WTC11 (cell line): ENCODE measurements at places on chromosomes 2 and 18. TPM values are rescaled to one million over a fixed set of nuclear protein-coding genes. Genes with fewer than 3 reads are reported as not detected.

GRCh38 chr2:119697290-119698020 lies 18.5 kb downstream of the TMEM177 start:
- DNase-seq = no peak

- DNase-seq = no peak
These were observed 10.5 kb downstream of the GDF7 start for GRCh38 chr2:20677301-20678085.

GRCh38 chr2:181174611-181175580 lies 194.5 kb downstream of the UBE2E3 start:
- DNase-seq = no peak

DNA sequence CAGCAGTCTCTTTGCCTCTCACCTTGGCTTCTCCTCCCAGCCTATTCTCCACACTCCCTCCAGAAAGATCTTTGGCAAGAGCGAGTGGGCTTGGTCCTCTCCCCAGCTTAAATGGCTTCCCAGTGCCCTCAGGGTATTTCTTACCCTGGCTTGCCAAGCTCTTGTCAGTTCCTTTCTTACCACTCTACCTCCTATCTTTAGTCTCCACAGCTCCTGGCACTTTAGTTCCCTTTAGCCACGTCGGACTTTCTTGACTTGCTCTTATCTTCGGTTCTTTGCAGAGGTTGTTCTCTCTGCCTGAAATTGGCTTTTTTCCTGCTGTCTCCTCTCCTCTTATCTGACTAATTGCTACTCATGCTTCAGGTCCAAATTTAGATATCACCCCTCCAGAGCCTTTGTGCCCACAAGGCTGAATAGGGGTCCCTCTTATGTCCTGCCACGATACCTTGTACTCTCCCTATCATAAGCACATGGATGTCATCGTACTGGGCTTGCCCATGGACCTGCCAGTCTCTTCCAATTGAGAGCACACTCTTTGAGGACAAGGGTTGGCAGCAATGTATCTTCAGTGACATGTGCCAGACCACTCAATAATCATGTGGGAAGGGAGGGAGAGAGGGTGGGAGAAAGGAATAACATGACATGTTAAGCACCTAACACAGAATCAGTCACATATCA lies 131.7 kb upstream of the CTAGE1 start:
- DNase-seq = no peak

DNA sequence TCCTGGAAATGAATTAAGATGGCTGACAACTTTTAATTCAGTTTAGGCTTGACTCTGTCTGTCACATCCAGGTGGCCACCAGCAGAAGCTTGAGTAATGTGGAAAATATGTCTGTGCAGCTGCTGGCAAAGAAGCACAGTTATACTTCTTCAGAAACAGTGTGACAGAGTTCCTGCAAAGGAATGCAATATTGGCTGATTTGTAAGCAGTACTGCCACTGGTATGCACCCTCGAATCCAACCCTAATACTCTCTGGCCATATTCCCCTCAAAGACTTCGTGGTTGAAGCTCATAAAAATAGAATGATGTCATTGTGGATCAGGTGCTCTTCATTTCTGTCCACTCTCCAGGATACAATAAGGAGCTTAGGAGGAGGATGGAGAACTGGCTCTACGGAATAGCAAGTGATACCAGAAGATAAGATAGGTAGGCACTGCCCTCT lies 86.2 kb downstream of the METTL8 start:
- DNase-seq = no peak

DNA sequence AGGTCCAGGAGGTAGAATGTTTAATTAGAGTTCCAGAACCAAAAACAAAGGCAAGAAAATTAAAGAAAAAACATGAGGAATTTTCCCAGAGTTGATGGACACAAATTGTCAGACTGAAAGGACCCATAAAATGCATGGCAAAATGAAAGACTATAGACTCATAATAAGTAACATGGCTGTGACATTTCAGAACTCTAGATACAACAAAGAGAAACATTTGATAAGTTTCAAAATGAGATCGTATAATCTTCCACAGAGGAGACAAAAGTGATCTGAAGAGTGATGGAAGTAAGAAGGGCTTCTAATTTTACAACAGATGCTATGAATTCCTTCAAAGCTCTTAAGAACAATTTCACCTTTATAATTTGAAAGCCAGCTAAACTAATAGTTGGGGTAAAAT lies 20.4 kb downstream of the ORC4 start:
- DNase-seq = no peak

DNA sequence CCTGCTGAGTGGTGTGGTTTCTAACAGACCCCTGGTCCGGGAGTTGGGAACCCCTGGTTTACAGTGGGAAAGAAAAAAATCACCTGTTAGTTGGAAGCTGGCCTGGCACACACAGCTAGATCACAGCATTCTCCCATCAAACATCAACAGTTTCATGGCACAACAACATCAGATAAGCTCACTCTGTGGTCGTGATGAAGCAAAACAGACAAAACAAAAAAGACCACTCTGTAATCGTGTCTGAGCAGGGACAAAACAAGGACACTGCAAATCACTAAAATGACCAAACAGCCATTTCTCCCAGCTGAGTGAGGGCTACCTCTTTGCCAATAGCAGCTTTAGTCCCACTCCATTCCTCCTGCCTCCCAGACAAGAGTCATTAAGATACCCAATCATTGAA lies 9.0 kb upstream of the IMPACT start:
- DNase-seq = no peak

GRCh38 chr2:181742922-181743722 lies 62.8 kb upstream of the NEUROD1 start:
- DNase-seq = no peak

- DNase-seq = no peak
These were observed 1435.7 kb downstream of the LRP1B start for GRCh38 chr2:140695155-140695554.

DNA sequence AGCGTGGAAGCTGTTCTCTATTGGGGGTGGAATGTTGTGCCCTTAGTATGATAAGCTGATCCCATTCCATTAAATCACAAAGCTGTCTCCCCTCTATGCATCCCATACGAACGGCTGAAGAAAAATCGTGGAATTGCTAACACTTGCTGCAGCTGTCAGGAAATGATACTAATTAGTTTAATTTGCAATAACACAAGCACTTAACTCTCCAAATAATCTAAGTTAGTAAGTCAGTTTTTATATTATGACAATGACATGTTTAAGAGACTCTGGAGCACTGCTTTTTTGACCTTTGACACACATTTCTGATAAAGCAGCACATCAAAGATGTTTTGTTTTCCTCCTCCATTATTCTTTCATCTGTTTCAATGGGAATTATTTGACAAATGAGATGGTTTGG lies 123.7 kb upstream of the SATB2 start:
- DNase-seq = no peak

DNA sequence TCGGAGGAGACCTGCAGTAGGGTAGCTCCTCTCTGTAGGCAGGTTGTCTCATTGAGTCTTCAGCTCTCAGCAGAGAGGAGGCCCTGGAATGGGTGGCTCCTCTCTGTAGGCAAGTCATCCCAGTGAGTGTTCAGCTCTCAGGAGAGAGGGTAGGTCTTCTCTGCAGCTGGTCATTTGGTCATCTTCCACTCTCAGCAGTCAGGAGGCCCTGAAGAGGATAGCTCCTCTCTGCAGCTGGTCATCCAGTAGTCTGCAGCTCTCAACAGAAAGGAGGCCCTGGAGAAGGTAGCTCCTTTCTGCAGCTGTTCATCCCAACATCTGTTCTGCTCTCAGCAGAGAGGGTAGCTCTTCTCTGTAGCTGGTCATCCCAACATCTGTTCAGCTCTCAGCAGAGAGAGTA lies 26.0 kb upstream of the RUFY4 start:
- no peak for DNase-seq

GRCh38 chr2:206713746-206714145 lies 4.5 kb downstream of the DYTN start:
- no peak for DNase-seq

DNA sequence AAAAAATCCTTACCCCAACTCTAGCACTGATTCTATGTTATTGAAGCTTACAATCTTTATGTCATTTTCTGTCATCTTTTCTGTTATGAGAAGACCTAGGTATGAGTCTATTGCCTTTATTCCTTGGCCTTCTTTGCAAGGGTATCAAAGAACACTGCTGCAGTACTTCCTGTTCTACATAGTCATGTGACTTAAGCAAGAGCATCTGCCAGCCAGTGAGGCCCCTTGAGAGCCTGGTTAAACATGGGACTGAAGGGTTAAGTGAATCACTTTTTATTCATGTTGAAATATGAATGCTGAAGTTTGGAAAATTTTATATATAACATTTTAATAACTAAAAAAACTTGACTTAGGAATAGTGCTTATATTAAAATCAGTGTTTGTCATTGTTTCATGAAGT lies 844 bp upstream of the CPS1 start:
- no peak for DNase-seq

GRCh38 chr18:55878224-55878623 lies 290.2 kb upstream of the TCF4 start:
- DNase-seq = no peak

DNA sequence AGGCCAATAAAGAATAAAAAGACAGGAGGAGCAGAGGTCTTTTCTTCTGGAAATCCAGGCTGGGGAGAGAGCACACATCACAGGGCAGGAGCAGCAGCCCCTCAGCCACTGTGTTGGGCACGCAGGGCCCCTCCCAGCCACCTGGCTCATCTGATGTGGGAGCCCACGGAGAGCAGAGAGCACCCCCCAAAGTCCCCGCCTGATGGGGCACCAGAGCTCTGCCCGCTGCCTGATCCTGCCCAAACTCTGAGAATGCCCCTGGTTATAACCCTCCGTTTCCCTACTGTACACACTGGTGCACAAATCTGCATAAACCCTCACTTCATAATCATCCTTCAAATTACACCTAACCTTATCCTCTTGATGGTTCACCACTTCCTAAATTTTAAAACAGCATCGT lies 111.3 kb downstream of the HDAC4 start:
- DNase-seq = no peak

DNA sequence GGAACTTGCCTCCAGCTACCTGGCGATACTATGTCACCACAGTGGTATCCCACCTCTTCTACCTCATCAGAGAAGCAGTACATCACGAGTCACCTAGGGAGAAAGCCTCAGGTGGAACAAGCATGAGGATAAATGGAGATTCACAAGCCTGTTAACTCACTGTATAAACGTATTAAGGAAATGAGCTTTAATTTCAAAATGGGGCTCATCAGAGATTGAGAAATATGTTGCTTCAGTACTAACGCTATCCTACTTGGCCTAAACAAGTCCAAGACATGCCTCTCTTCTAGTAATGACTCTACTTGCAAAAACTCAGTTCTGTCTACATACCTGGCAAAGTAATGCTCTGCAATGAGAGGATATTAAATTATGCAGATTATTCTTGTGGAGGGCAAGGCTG lies 4.3 kb downstream of the SLC39A6 start:
- no peak for DNase-seq

DNA sequence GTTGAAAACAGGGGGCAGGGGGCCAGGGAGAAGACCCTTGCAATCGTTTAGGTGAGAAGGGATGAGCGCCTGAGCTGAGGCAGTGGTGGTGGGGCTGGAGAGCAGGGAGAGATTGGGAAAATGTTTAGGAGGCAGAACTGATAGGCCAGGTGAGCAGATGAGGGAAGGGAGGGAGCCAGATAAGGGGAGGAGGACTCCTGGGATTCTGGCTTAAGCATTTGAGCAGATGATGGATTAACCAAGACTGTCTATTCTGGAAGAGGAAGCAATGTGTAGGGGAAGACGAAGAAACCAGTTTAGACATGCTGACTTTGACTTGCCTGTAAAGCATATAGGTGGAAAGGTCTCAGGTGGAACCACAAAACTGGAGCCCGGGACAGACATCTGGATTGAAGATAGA lies 49.9 kb upstream of the ASPRV1 start:
- DNase-seq = no peak

DNA sequence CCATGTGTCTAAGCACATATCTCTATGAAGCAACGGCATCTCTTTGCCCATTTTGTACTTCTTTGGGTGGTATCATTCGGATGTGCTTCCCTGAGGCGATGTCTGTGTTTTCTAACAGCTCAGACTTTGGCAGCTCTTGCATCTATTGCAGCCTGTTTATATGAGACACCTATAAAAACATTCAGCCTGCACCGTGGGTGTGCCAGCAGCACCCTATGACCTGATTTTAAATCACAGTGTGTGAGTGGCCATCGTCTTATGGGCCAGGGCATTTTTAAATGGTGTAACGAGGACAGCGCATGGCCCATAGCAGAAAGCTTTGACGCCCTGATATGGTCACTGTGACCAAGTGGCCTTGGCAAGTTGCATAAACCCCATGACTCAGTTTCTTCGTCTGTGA lies 12.9 kb downstream of the NPAS2 start:
- DNase-seq = no peak

GRCh38 chr2:22497789-22498188 lies 887.2 kb upstream of the KLHL29 start:
- DNase-seq = no peak

GRCh38 chr2:171316220-171316619 lies 117.6 kb downstream of the METTL8 start:
- peak; percentile 30 for DNase-seq

DNA sequence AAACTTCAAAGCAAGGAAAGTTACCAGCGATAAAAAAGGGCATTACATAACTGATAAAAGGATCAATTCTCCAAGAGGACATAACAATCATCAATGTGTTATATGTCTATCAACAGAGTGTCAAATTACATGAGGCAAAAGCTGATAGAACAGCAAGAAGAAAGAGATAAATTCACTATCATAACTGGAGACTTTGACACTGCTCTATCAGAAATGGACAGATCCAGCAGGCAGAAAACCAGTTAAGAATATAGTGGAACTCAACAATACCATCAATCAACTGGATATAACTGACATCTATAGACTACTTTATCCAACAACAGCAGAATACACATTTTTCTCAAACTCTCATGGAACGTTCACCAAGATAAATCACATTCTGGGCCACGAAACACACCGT lies 65.0 kb downstream of the ROCK2 start:
- DNase-seq = no peak

GRCh38 chr2:128458505-128458904 lies 139.8 kb upstream of the HS6ST1 start:
- no peak for DNase-seq

GRCh38 chr2:30580391-30580790 lies 133.3 kb downstream of the LCLAT1 start:
- DNase-seq = no peak

DNA sequence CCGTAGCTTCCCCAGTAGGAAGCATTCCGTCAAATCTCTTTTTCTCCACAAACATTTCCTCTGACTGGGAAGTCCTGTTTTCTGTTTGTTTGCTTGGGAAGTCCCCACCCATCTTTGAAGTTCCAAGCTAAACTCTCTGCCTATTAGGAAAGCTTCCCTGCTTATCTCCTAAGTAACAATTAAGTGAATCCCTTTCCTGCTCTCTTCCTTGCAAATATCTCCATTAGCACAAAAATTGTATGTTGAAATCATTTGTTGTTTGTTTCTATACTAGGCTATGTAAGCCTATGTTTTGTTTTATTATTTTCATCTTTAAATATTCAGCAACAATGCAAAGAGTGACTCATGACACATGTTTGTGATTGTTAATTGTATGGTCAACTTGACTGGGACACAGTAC lies 812.6 kb upstream of the LRATD1 start:
- no peak for DNase-seq

- DNase-seq = no peak
These were observed 129.9 kb downstream of the TANC1 start for GRCh38 chr2:159098361-159098760.

Gene IHH
- total RNA-seq = 0.11 TPM in 1 of 3 replicates, not detected in the others

Gene SKOR2
- 0.34 to 1.3 TPM (median 0.37 TPM) in 3 replicates for total RNA-seq

Gene MYL1
- total RNA-seq = not detected in 3 replicates

Gene SLC35G4
- not detected in 3 replicates for total RNA-seq

Gene FKBP1B
- 58.6 to 83.9 TPM (median 74.8 TPM) in 3 replicates for total RNA-seq

Gene SKA1
- total RNA-seq = 15.7 to 18.6 TPM (median 18.1 TPM) in 3 replicates

Gene GCA
- 42.1 to 46.2 TPM (median 44.5 TPM) in 3 replicates for total RNA-seq

Gene PFN4
- total RNA-seq = 0.48 TPM in 1 of 3 replicates, not detected in the others

Gene TXNL1
- 72.8 to 77.3 TPM (median 74.5 TPM) in 3 replicates for total RNA-seq

Gene SRD5A2
- total RNA-seq = 0.05 to 0.07 TPM (median 0.05 TPM) in 3 replicates

Gene CELF4
- total RNA-seq = 2.6 to 3.3 TPM (median 2.9 TPM) in 3 replicates

Gene TPO
- total RNA-seq = not detected in 3 replicates

Gene RUFY4
- total RNA-seq = 0.31 to 0.64 TPM (median 0.57 TPM) in 3 replicates
